MCF 10A (cell line): ENCODE measurements at places on chromosomes 1 and 21. TPM values are rescaled to one million over a fixed set of nuclear protein-coding genes. Genes with fewer than 3 reads are reported as not detected.

- no peak for DNase-seq
- H3K4me3 ChIP-seq, result no peak overlapping the region
- no peaks in the 10 kb centered on the region for H3K36me3 ChIP-seq
- H3K4me1 ChIP-seq, result peaks cover 6% of the 10 kb centered on the region
- H3K27ac ChIP-seq, result no peak overlapping the region
These were observed 17.1 kb downstream of the COL18A1 start for GRCh38 chr21:45421846-45422775.

DNA sequence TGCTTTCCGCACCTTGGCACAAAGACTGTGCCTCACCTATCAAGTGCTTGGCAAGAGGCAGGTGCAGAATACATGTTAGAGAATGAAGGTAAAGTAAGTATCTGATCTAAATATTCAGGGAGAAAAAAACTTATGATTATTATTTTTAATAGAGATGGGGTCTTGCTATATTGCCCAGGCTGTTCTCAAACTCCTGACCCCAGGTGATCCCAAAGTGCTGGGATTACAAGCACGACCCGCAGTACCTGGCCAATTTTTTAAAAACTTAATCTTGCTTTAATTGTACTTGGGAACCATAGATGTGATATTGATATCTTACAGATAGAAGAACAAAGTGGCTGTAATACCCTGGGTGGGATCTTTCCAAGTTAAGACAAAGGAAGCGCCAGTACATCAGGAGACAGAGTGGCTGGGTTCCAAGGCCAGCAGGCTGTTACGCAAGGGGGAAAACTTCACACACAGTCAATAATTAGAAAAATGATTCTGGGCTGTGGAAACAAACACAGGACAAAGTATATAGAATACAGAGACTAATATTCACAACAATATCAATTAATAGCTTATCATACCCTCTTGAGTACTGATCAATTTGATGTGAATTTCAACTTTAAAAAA lies 58.6 kb upstream of the ATP1A1 start:
- H3K4me3 ChIP-seq, result no peak overlapping the region
- no peaks in the 10 kb centered on the region for H3K36me3 ChIP-seq
- peak; percentile 38 for DNase-seq

DNA sequence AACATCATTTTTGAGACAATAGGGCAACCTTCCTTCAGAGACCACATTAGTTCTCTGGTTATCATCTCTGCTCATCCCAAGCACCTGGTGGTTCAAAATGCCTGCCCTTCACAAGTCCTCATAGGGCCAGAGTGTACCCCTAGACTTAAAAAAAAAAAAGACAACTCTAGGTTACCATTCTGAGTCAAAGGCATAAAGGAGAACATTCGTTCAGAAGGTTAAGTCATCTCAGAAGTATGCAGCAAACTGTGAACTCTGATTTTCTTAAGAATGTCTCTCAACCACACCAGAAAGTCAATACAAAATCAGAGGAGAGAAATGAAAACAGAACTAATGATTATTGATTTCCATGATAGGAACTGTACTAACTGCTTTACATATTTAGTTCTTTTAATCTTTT lies 9.2 kb upstream of the BEND5 start:
- no peaks in the 10 kb centered on the region for H3K36me3 ChIP-seq
- no peak overlapping the region for H3K27ac ChIP-seq
- H3K27me3 ChIP-seq, result no peaks in the 10 kb centered on the region
- H3K4me1 ChIP-seq, result no peaks in the 10 kb centered on the region
- no peak overlapping the region for H3K4me3 ChIP-seq

- H3K4me3 ChIP-seq, result no peak overlapping the region
- H3K36me3 ChIP-seq, result no peaks in the 10 kb centered on the region
- no peaks in the 10 kb centered on the region for H3K27me3 ChIP-seq
- H3K4me1 ChIP-seq, result no peaks in the 10 kb centered on the region
- H3K27ac ChIP-seq, result no peak overlapping the region
- DNase-seq, result no peak
These were observed 17.0 kb upstream of the TRIM45 start for GRCh38 chr1:117138561-117138960.

GRCh38 chr1:8727809-8728213 lies 89.6 kb downstream of the RERE start:
- H3K4me3 ChIP-seq, result no peak overlapping the region
- H3K27me3 ChIP-seq, result no peaks in the 10 kb centered on the region
- no peaks in the 10 kb centered on the region for H3K36me3 ChIP-seq
- H3K4me1 ChIP-seq, result peaks cover 9% of the 10 kb centered on the region
- no peak for DNase-seq

GRCh38 chr1:14782741-14783591 lies 184.5 kb downstream of the KAZN start:
- no peak for DNase-seq
- no peak overlapping the region for H3K27ac ChIP-seq
- H3K4me3 ChIP-seq, result no peak overlapping the region
- no peaks in the 10 kb centered on the region for H3K27me3 ChIP-seq

- no peak for DNase-seq
- peak within 1 kb of the TSS; percentile 66 for H3K27ac ChIP-seq
- H3K4me3 ChIP-seq, result no peak within 1 kb of the TSS
- H3K4me1 ChIP-seq, result peaks cover 36% of the 10 kb centered on the region
- H3K27me3 ChIP-seq, result no peaks in the 10 kb centered on the region
- H3K36me3 ChIP-seq, result no peaks in the 10 kb centered on the region
These were observed at the start of gene G0S2 for GRCh38 chr1:209674957-209675564. TSS of gene G0S2 (plus strand) at chr1:209675412. CDS start at chr1:209675685, 273 bp downstream.

DNA sequence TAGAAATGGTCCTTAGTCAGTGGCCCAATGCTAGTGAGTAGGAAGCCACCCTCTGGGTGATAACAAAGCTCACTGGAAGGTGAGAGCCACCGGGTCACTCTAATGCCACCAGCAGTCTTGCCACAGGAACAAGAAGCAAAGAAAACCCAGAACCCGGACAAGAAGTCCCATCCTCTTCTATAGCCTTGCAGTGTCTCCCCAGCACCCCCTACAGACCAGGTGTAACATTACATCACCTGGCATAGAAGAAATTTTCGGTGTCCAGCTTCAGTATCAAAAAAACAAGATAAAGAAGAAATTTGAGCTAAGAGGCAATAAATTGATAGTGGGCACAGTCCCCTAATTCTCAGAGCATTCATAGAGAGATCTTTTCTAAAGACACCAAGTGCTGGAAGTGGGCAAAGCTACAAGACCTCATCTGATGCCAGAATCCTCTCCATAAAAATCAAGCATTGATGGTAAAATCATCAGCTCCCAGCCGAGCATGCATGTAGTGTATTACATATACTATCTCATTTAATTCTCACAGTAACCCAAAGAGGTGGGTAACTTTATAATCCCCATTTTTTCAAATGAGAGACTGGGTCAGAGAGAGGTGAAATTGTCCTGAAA lies 491.0 kb downstream of the MATN1 start:
- H3K4me1 ChIP-seq, result no peaks in the 10 kb centered on the region
- no peaks in the 10 kb centered on the region for H3K36me3 ChIP-seq
- no peak overlapping the region for H3K4me3 ChIP-seq
- H3K27me3 ChIP-seq, result peaks cover 61% of the 10 kb centered on the region
- no peak overlapping the region for H3K27ac ChIP-seq

DNA sequence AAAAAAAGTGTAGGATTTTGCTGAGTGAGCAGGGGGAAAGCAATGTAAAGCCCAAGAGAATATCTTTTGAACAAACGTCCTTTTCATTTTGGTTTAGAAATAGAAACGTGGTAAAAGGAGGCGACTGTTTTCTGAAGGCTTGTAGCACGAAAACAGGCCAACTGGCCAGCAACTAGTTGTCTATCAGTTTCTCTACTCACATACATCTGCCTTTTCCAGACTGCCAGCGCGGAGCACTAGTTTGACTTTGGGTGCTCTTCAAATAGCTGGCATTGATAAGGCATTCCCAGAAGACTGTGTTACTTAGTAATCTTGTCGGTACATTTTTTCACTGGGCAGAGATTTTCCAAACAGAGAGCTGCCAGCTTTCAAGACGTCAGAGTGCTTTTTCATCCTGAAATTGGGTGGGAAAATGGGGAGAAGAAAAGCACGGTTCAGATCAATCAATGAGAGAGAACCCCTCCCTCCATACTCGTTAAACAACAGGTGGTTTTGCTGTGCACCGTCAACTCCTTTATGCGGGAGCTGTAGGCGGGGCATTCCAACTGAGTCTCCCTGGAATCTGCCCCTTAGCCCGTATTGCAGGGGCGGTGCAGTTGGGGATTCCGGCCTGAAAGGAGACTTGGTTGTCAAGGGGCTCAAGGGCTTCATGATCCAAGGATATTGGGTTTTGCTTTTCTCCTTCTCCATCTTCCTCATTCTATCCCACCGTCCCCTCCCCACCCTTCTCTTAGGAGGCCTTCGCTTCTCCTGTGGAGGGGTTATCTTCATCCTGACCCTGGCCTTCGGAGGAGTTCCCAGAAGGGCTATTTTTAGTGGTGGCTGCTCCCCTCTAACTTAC lies 884 bp upstream of the LRRC8C start:
- no peak for DNase-seq
- H3K36me3 ChIP-seq, result no peaks in the 10 kb centered on the region
- peak overlapping the region; percentile 10 for H3K27ac ChIP-seq
- H3K4me1 ChIP-seq, result peaks cover 11% of the 10 kb centered on the region
- H3K4me3 ChIP-seq, result peak overlapping the region; percentile 85

- no peaks in the 10 kb centered on the region for H3K4me1 ChIP-seq
- no peak for DNase-seq
- H3K27me3 ChIP-seq, result no peaks in the 10 kb centered on the region
- no peak overlapping the region for H3K27ac ChIP-seq
- H3K36me3 ChIP-seq, result peaks cover 97% of the 10 kb centered on the region
These were observed 25.4 kb downstream of the RIPK4 start for GRCh38 chr21:41741253-41742072.

DNA sequence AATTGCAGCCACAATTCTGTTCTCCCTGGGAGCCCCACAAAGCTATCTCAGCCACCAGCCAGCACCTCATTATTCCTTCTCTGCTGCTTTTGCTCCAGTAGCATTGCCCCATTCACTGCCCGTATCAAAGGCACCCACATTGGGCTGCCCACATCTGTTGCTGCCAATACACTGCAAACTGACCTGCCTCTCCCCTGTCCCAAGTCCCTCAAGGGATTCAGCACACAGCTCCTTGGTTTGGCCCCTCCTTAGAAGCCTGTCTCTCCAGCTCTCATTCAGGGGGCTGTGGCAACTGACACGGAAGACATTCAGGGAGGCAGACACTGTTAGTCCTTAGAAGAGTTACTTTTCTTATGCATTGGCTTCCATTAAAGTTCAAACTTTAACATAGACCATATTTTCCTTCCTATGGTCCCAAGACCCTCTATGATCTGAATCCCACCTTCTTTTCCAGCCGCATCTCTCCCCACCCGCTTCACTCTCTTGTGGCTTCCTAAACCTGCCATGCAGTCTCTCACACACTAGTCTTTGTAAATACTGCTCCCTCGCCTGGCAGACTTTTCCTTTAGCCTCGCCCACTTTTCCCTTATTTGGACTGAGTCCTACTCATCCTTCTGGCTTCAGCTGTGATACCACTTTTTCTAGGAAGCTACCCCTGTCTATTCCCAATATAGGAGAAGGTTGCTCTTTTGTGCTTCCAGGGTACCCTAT lies 19.3 kb upstream of the KLHDC8A start:
- H3K36me3 ChIP-seq, result no peaks in the 10 kb centered on the region
- H3K4me3 ChIP-seq, result no peak overlapping the region
- H3K27ac ChIP-seq, result no peak overlapping the region
- peak; percentile 90 for DNase-seq
- H3K4me1 ChIP-seq, result peaks cover 36% of the 10 kb centered on the region
- no peaks in the 10 kb centered on the region for H3K27me3 ChIP-seq

DNA sequence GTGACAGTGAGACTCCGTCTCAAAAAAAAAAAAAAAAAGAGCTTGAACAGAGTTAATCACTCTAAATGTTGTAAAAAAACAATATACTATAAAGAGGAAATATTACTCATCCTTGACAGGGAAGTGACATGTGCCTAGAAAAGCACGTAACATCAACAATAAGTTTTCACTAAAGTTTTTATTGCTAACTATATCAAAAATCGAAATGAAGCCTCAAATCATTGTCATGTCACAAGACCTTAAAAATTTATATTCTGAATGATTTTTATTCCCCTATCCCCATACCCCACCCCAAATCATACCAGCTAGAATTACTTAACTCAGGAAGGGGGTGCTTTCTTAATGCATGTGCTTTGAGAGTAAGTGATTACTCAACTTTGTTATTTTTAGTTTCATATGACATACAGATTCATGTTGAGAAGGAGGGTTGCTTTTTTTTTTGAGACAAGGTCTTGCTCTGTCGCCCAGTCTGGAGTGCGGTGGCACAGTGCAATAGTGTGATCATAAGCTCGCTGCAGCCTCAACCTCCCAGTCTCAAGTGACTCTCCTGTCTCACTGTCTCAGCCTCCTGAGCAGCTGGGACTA lies 53.6 kb upstream of the MUTYH start:
- DNase-seq, result peak; percentile 65
- H3K4me1 ChIP-seq, result peaks cover 6% of the 10 kb centered on the region
- no peaks in the 10 kb centered on the region for H3K36me3 ChIP-seq
- no peak overlapping the region for H3K4me3 ChIP-seq
- H3K27ac ChIP-seq, result no peak overlapping the region
- no peaks in the 10 kb centered on the region for H3K27me3 ChIP-seq

DNA sequence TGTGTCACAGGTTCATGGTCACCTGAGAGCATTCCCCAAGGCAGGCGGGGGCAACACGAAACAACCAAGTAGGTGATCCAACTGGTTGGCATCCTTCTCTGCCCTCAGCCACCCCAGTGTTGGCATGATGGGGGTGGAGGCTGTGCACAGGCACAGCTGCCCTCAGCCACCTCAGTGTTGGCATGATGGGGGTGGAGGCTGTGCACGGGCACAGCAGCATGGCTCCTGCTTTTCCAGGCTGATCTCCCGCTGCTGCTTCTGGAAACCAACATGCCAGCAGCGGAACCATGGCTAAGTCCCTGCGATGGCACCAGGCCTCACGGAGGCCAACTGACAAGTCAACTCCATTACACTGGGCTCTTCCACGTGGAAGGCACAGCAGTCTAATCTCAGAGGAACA lies 447.8 kb downstream of the PTPRU start:
- peaks cover 22% of the 10 kb centered on the region for H3K4me1 ChIP-seq
- H3K27ac ChIP-seq, result no peak overlapping the region
- H3K36me3 ChIP-seq, result no peaks in the 10 kb centered on the region
- H3K27me3 ChIP-seq, result no peaks in the 10 kb centered on the region
- DNase-seq, result no peak
- H3K4me3 ChIP-seq, result no peak overlapping the region

The HSPA6 gene
- total RNA-seq, result 0.28 and 0.52 TPM in 2 replicates

The OBSCN gene
- 22.6 and 29.6 TPM in 2 replicates for total RNA-seq

The KCNJ15 gene
- 2.2 and 2.4 TPM in 2 replicates for total RNA-seq

The RPTN gene
- not detected in 2 replicates for total RNA-seq

The OLFML2B gene
- not detected in 2 replicates for total RNA-seq

The CELA2B gene
- total RNA-seq, result not detected in 2 replicates
